ENCODE measurements at places on chromosomes 3 and 15. TPM values are rescaled to one million over a fixed set of nuclear protein-coding genes. Genes with fewer than 3 reads are reported as not detected.

GRCh38 chr15:76647612-76648011 lies 257.5 kb downstream of the SCAPER start:
- no peak for DNase-seq
- no peaks in the 10 kb centered on the region for H3K27me3 ChIP-seq
- H3K36me3 ChIP-seq = peaks cover 7% of the 10 kb centered on the region
- no peak overlapping the region for H3K4me3 ChIP-seq
- peaks cover 6% of the 10 kb centered on the region for H3K4me1 ChIP-seq

- H3K27ac ChIP-seq = no peak overlapping the region
- DNase-seq = no peak
- H3K36me3 ChIP-seq = no peaks in the 10 kb centered on the region
- H3K27me3 ChIP-seq = peaks cover 7% of the 10 kb centered on the region
- peaks cover 7% of the 10 kb centered on the region for H3K4me1 ChIP-seq
Observed at GRCh38 chr3:140848666-140849065, 93.0 kb upstream of the SLC25A36 start.

DNA sequence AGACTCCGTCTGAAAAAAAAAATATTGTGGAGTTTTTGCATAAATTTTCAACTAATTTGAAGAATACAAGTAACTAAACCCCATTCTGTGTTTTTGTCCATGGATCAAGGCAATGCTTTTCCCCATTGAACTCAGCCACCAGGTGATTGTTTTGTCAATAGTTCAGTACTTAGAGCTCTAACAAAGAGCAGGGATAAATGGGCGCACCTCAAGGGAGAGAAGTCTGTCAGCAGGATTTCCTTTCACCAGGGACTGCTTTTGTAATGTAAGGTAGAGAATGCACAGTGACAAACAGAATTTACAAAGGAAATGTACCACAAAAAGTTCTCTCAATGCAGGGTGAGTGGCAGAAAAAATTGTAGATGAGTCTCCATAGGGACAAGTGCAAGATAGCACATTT lies 10.8 kb upstream of the ATP13A5 start:
- H3K4me1 ChIP-seq = peaks cover 24% of the 10 kb centered on the region
- no peak overlapping the region for H3K4me3 ChIP-seq
- H3K27ac ChIP-seq = no peak overlapping the region
- DNase-seq = no peak

NAALADL2 gene
- total RNA-seq = 4.3 TPM

CYP8B1 gene
- not detected for total RNA-seq

MYRIP gene
- 0.48 TPM for total RNA-seq

Measured in neural crest cell (in vitro differentiated cells).